GM13976 (cell line): ENCODE measurements at places on chromosomes 11 and 22.

- DNase-seq: no peak
Observed at GRCh38 chr11:204587-205109, 2.6 kb downstream of the BET1L start.

DNA sequence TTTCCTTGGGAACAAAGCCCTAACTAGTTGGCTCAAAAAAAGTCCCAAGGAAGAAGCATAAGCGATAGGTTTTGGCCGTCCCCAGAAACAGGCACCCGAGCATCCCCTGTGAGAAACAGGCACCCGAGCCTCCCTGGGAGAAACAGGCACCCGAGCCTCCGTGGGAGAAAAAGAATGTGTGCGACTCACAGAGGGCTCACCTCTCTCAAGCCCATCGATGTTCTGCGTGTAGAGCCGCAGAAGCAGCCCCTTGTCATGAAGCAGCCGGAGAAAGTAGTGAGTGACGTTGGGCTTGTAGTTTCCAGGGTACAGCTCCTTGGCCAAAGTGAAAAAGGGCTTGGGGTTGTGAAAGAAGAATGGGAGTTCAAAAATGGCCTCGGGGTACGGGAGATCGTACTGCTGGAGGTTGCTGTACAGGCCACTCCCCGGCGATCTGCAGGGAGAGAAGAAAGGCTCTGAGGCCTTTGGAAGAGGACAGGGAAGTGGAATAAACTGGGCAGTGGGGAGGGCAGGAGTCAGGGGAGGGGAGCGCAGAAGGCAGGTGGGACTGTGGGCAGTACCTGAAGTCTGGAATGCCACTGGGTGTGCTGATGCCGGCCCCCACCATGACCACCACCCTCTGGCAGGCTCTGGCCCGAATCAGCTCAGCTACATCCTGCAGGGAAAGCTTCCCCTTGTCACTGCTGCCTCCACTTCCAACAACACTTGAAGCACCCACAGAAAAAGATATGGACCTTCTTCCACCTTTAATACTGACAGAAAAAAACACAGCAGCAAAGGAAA lies 3.2 kb downstream of the SIRT3 start:
- no peak for DNase-seq

GRCh38 chr22:19951346-19951745 lies 9.7 kb upstream of the TXNRD2 start:
- peak; percentile 4 for DNase-seq

DNA sequence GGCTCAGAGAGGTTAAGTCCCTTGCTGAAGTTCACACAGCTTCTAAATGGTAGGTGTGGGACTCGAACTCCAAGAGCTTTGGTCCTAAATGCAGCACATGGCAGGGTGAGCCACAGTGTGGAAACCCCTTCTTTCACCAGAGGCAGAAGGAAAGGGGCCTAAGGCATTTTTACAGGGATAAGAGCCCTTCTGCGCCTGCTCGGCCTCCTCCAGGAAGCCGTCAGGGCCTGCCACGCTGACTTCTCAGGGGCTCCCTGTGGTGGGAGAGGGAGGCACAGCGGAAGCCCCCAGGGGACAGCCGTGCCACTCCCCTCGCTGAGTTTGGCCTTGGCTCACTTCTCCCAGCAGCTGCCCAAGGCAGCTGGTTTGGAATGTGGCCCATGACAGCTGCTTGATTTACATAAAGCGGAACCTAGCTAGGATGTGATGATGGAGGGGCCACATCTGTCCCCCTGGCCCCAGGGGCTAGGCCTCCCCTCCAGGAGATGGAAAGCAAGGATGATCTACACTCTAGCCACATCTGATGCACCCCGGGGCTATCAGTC lies 35.4 kb downstream of the CD82 start:
- DNase-seq: peak; percentile 58

- no peak for DNase-seq
Observed at GRCh38 chr11:57103899-57104605, 77.7 kb upstream of the LRRC55 start.

DNA sequence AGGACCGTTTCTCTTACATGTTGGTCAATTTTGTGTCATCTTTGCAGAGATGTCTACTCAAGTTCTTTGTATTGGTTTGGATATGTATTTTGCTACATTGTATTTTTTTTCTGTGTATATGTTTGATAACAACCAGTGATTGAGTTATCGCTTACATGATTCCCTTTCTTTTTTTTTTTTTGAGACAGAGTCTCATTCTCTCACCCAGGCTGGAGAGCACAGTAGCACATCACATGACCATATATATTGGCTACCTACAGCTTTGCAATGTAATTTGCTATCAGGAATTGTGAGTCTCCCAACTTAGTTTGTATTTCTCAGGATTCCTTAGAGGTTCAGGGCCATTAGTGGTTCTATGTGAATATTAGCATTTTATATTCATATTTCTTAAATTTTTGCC lies 59.5 kb downstream of the LRRC74B start:
- DNase-seq: no peak

GRCh38 chr11:100785148-100785983 lies 98.3 kb downstream of the ARHGAP42 start:
- no peak for DNase-seq

DNA sequence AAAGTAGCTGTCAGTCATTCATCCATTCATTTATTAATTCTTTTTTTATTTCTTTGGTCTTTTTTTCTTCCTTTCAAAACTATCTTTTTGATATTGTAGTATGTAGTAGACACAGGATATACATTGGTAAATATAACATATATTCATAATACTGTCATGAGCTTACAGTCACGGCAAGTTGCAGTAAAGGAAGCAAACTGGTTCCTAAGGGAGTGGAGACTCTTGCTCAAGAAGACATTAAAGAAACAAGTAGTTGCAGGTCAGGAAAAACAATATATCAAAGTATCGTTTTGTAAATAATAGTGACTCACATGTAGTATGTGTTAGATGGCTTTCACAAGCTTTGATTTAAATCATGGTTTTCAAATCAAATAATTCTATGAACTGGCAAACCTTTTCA lies 7.5 kb downstream of the OR5AR1 start:
- DNase-seq: no peak

GRCh38 chr11:116472651-116473050 lies 300.1 kb downstream of the BUD13 start:
- no peak for DNase-seq

- no peak for DNase-seq
Observed at GRCh38 chr22:26576026-26576680, 13.8 kb downstream of the TPST2 start.

- peak; percentile 62 for DNase-seq
Observed at GRCh38 chr11:44608991-44609782, 43.7 kb downstream of the CD82 start.

- no peak for DNase-seq
Observed at GRCh38 chr11:15967966-15968365, 388.4 kb downstream of the SOX6 start.

GRCh38 chr11:58006940-58007339 lies 16.7 kb upstream of the OR9Q1 start:
- no peak for DNase-seq

- DNase-seq: no peak
Observed at GRCh38 chr11:134154441-134154840, 69.3 kb downstream of the NCAPD3 start.

GRCh38 chr11:64571410-64572091 lies 19.5 kb upstream of the SLC22A12 start:
- no peak for DNase-seq

DNA sequence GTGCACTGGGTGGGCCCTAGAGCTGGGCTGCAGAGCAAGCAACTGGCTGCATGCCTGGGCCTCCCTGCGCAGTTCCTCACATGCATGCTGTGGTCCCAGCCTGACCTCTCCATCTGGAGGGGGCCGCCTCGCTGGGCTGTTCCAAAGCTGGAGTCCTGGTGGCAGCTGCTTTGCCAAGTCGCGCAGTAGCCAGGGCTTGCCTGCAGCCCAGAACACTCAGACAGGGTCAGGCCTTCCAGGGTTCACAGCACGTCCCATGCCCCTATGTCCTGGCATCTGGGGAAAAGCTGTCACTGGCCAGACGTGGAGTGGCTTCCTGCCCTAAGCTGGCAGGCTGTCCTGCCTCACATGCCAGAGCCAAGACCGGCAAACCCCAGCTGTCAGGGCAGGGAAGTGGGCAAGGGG lies 16.5 kb upstream of the CDC42EP2 start:
- no peak for DNase-seq

- peak; percentile 19 for DNase-seq
Observed at GRCh38 chr11:5123802-5124521, 14.2 kb downstream of the OR52A5 start.

DNA sequence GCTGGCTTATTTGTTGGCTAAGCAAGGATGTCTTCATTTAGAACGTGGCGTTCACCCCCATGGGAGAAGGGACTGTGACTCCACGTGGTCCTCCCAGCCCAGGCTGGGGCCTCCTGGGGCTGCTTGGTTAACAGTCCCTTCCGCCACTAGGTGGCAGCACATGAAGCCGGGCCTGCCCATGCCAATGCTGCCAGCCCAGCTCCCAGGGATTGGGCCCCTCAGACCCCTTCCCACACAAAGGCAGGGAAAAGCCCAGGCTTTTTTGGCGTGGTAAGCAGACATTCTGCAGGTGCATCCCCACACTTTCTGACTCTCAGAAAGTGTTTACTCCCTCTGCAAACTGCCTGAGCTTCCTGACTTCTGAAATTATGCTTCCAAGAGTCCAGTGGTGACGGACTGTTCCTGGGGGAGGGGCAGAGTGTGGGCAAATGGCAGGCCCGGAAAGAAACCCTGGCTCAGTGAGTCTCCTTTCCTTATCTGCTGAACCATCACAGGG lies 3.1 kb downstream of the CBX6 start:
- peak; percentile 86 for DNase-seq

- no peak for DNase-seq
Observed at GRCh38 chr22:25570486-25570885, 6.0 kb downstream of the GRK3 start.

DNA sequence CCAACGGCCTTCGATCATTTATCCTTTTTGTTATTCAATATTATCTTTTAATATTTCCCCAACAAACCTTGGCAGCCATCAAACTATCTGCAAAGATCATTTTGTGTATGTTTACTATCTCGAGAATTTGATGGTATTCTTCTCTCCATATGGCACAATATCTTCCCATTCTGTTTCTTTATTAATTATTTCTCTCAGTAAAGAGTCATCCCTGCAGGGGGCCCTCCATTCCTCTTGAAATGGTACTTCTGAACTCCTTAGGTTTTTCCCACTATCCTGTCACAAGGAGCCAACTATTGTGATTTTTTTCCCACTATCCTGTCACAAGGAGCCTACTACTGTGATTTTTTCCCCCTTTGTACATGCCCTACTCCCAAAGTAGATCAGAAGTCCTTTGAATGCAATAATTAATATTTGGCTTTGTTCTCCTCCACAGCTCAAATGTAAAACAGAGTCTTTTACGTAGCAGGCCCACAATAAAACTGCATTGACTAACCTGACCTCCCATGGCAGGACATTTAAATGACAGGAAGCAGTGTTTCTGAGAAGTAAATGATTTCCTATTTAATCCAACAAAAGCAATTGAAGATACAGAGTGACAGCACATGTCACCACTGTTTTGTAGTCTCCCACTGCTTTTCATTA lies 43.3 kb downstream of the PDGFD start:
- no peak for DNase-seq

DNA sequence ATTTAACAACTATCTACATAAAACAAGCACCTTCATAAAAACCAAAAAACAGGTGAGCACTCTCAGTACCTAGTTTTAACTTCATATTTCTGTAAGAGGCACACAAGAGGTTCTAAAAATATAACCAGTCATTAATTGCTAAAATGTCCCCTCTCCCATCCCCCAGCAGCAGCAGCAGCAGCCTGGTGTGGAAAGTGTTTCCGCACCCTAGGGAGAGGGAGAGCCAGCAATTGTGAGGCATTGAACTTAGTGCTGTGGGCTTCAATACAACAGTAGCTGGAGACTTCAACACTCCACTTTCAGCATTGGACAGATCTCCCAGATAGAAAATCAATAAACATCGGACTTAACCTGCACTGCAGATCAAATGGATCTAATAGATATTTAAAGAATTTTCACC lies 1158.5 kb downstream of the JRKL start:
- DNase-seq: no peak

DNA sequence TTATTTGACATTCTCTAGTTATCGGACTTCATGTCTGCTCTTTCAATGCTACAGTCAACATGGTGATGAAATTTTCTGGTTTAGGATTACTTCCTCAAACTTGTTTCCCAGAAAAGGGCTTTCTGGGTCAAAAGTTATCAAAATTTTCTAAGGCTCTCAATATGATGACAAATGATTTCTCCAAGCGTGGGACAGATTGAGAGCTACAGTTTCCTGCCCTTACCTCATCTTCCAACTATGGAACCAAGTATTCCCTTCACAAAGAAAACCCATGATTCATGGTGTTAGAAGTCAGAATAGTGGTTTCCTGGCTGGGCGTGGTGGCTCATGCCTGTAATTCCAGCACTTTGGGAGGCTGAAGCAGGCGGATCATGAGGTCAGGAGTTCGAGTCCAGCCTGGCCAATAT lies 17.8 kb downstream of the MYO18B start:
- DNase-seq: no peak

DNA sequence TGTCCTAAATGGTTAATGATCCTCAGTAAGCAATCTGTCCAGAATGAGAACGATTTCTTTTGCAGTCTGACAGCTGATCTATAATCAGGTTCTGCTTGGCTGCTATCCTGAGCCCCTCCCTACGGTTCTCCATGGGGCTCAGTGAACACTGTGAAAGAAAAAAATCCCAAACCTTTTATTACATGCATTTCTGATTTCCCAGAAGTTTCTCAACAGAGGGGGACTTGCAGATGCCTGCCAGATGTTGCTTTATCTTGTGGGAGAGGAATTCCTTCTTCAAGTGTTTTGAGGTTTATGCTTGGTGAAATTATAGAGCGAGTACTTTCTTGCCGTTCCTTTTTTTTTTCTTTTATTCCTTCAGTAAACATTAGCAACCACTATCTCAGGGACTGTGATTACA lies 531.9 kb upstream of the ISX start:
- no peak for DNase-seq

DNA sequence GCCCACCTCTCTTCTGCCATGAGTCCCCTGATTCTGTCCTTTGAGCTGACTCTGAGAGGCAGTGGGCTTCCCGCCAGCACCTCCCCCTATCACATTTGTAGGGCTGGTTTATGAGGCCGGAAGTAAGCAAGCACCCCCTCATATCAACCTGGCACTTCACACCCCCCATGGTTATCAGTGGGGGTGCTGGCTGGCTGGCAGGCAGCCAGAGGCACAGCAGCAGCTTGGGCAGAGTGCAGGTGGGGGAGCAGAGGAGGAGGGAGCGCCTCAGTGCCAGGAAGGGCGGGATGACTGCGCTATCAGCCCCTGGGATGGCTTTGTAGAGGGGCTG lies 22.9 kb upstream of the CHRM4 start:
- no peak for DNase-seq

GRCh38 chr11:122983438-122984185 lies 2.0 kb upstream of the BSX start:
- DNase-seq: no peak

DNA sequence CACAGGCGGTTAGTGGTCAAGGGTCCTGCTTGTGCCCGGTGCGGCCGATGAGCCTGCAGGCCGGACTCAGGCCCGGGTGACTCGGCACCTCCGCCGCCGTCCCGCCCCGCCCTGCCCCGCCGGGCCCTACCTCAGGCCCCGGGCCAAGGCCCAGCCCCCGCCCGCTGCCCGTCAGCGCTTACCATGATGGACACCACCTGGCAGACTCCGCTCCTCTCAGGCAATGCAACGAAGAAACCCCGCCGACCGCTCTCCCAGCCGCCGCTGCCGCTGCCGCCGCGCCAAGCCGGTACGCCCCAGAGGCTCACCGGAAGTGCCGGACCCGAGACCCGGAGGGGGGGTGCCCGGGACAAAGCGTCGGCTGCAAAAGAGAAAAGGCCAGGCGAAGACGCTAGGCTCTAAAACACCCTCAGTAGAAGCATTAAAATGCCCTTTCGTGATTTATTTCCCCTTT lies at the start of gene UFD1:
UFD1 (minus strand) TSS at position 293 of the 454 bp plus-strand sequence; CDS start at position 185, 108 bp downstream.
- DNase-seq: peak; percentile 87
